NCI-H82 (cell line): ENCODE measurements at places on chromosomes 7 and 10.

- DNase-seq = no peak
Observed at GRCh38 chr7:68505721-68506120, 1092.6 kb upstream of the AUTS2 start.

DNA sequence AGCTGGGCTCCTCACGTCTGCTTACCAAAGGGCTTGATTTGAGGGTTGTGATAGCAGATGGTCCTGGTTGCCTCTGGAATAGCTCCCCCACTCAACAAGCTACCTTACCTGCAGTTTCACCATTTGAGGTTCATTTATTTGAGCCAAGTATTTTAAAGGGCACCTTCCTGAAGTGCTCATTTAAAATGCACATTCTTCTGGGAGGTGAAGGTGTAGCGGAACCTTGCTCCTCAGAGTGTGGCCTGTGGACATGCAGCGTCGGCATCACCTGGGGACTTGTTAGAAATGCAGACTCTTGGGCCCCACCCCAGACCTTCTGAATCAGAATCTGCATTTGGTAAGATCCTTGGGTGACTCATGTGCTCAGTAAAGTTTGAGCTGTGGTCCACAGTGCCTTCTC lies 2.3 kb downstream of the CDH23 start:
- no peak for DNase-seq

- no peak for DNase-seq
Observed at GRCh38 chr7:15643000-15643705, 43.3 kb downstream of the MEOX2 start.

GRCh38 chr7:6015917-6016652 lies 7.0 kb downstream of the AIMP2 start:
- no peak for DNase-seq

GRCh38 chr7:36286226-36286625 lies 103.4 kb upstream of the ANLN start:
- no peak for DNase-seq

DNA sequence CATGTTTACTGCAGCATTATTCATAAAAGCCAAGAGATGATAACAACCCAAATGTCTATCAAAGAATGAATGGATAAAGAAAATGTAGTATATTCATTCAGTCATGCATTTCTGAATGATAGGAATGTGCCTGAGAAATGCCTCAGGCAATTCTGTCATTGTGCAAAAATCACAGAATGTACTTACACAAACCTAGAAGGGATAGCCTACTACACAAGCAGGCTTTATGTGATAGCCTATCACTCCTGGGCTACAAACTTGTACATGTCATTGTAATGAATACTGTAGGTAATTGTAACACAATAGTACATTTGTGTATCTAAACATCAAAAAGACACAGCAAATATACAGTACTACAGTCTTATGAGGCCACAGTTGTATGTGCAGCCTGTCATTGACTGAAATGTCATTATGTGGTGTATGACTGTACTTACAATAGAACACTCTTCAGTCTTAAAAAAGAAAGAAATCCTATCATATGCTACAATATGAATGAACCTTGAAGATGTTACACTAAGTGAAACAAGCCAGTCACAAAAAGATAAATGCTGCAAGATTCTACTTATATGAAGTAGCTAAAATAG lies 141.8 kb upstream of the GPR22 start:
- DNase-seq = no peak
